WTC11 (cell line): ENCODE measurements at places on chromosomes 11 and 22. TPM values are rescaled to one million over a fixed set of nuclear protein-coding genes. Genes with fewer than 3 reads are reported as not detected.

Gene OR52I2
- not detected in 3 replicates for total RNA-seq

DNA sequence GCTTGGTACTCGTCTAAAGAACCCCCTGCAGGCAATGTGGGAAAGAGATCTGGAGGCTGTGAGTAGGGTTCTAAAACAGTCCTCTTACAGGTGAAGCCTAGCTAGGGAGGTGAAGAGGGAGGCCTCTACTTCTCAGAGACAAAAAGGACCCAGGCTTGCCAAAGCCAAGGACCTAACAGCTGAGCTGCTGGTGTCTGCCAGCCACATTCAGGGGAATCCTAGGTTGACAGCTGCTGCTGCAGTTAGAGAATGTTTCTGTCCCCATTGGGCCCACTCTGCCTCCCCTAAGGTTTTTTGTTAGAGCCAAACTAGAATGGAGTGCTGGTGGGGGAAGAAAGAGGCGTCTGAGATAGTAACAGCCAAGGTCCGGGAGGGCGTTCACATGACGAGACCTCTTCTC, 26.6 kb upstream of the TLCD5 start:
- peaks cover 11% of the 10 kb centered on the region for H3K4me1 ChIP-seq
- no peaks in the 10 kb centered on the region for H3K36me3 ChIP-seq
- H3K27me3 ChIP-seq = peaks cover 14% of the 10 kb centered on the region
- H3K27ac ChIP-seq = no peak overlapping the region
- no peak overlapping the region for H3K4me3 ChIP-seq

DNA sequence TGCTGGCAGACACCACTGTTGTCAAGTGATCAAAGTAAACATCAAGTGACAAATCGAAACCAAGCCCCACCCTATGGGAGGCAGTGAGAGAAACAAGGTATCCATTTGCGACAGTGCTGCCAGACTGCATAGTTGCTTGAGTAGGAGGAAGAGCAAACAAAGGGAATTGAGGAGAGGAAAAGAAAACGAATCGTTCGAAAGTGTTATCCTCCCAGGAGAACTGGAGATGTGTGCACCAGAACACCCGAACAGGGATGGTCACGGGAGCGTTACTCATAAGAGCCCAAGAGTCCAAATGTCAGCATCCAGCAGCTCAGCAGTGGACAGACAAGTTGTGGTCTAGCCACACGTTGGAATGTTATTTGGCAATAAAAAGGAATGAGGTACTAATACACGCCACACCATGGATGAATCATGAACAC, 58.4 kb upstream of the NUP50 start:
- H3K27ac ChIP-seq = no peak overlapping the region
- DNase-seq = no peak
- no peak overlapping the region for H3K4me3 ChIP-seq
- H3K36me3 ChIP-seq = no peaks in the 10 kb centered on the region

Gene PATL1
- total RNA-seq = 27.6 to 30.5 TPM (median 29.9 TPM) in 3 replicates

GRCh38 chr22:37391702-37392101, 35.6 kb downstream of the ELFN2 start:
- H3K27ac ChIP-seq = no peak overlapping the region
- H3K36me3 ChIP-seq = no peaks in the 10 kb centered on the region
- no peaks in the 10 kb centered on the region for H3K27me3 ChIP-seq
- no peak overlapping the region for H3K4me3 ChIP-seq

DNA sequence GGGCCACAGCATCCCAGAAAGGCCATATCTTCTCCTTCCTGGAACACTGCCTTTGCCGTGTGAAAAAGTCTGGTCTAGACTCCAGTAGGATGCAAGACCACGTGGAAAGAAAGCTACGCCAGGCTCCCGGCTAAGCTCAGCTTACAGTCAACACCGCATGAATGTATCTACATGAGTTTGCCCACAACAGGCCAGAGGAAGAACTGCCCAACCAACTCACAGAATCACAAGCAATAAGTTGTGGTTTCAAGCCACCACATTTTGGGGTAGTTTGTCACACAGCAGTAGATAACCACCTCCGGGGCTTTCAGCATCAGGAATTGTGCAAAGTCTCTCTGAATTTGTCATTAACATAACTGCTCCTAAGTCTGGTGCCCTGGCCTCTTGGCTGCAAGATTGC, 27.3 kb downstream of the HSPA8 start:
- no peak for DNase-seq
- no peaks in the 10 kb centered on the region; the same call in 1 of the 2 replicates for H3K27me3 ChIP-seq
- H3K4me3 ChIP-seq = no peak overlapping the region
- no peaks in the 10 kb centered on the region for H3K36me3 ChIP-seq
- H3K4me1 ChIP-seq = peaks cover 13% of the 10 kb centered on the region

DNA sequence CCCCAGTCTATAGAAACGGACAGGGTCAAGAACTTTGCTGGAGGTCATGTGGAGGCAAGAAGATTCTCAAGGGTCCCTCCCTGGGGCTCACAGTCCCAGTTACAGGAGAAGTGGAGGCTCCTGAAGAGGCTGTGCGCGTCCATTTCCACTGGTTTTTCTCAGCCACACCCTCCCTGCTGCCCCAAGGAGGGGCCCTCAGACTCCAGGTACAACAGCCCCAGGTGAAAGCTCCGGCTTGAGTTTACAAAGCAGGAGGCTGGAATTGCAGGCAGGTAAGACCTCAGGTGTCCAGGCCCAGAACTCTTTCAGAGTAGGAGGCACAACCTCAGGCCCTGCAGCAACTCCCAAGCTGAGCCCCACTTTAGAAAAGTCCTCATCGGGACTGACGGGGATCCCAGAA, 3.1 kb downstream of the SHANK2 start:
- DNase-seq = no peak
- H3K36me3 ChIP-seq = no peaks in the 10 kb centered on the region
- no peaks in the 10 kb centered on the region for H3K27me3 ChIP-seq

GRCh38 chr11:70151671-70152070, 51.4 kb upstream of the FADD start:
- H3K27me3 ChIP-seq = no peaks in the 10 kb centered on the region
- H3K27ac ChIP-seq = no peak overlapping the region
- H3K4me3 ChIP-seq = no peak overlapping the region
- 0 out of 2 replicates have a peak, but pooled peaks cover 3% of the 10 kb centered on the region for H3K4me1 ChIP-seq

DNA sequence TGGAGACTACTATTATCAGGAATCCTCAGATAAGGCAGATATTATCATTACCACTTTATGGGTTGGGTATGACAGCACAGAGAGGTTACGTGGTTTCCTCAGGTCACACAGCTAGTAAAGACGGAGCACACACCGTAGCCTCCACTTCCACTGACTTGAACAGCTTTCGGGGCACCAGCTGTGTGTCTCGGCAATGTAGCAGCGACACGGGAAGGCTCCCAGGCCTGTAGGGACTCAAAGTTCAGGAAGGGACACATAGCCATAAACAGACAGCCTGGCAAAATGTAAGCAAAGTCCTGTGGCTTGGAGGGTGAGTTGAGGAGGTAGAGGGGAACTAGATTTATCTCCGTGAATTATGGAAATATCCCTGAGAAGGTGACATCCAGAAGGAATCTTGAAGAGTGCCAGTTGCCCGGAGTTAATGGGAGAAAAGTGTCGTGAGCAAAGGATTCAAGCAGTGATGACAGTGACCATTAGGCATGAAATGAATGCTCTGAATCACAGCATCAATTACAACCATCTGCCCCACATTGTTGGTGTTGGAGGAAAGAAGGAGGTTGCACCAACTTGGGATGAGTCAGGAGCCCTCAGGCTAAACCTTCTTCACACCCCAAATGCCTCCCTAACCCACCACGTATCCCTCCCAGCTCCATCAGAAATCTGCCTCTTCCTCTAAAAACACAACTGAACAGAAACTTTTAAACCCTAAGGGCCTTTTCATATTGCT, 106.7 kb upstream of the ASPHD2 start:
- DNase-seq = no peak
- no peaks in the 10 kb centered on the region for H3K27me3 ChIP-seq
- no peak overlapping the region for H3K27ac ChIP-seq
- H3K4me3 ChIP-seq = no peak overlapping the region
- no peaks in the 10 kb centered on the region for H3K36me3 ChIP-seq

- H3K4me3 ChIP-seq = no peak overlapping the region
- no peaks in the 10 kb centered on the region for H3K4me1 ChIP-seq
- no peak overlapping the region for H3K27ac ChIP-seq
- H3K27me3 ChIP-seq = no peaks in the 10 kb centered on the region
Observed at GRCh38 chr11:86755146-86755545, 45.2 kb upstream of the PRSS23 start.

- no peaks in the 10 kb centered on the region for H3K36me3 ChIP-seq
- peaks cover under 1% of the 10 kb centered on the region for H3K27me3 ChIP-seq
- no peak overlapping the region for H3K27ac ChIP-seq
- no peak overlapping the region for H3K4me3 ChIP-seq
- peaks cover 18% of the 10 kb centered on the region for H3K4me1 ChIP-seq
Observed at GRCh38 chr11:12503886-12504285, 126.5 kb downstream of the PARVA start.

GRCh38 chr11:108817976-108818375, 153.1 kb downstream of the DDX10 start:
- no peaks in the 10 kb centered on the region for H3K27me3 ChIP-seq
- H3K27ac ChIP-seq = no peak overlapping the region
- no peaks in the 10 kb centered on the region for H3K36me3 ChIP-seq
- H3K4me3 ChIP-seq = no peak overlapping the region
- DNase-seq = no peak

DNA sequence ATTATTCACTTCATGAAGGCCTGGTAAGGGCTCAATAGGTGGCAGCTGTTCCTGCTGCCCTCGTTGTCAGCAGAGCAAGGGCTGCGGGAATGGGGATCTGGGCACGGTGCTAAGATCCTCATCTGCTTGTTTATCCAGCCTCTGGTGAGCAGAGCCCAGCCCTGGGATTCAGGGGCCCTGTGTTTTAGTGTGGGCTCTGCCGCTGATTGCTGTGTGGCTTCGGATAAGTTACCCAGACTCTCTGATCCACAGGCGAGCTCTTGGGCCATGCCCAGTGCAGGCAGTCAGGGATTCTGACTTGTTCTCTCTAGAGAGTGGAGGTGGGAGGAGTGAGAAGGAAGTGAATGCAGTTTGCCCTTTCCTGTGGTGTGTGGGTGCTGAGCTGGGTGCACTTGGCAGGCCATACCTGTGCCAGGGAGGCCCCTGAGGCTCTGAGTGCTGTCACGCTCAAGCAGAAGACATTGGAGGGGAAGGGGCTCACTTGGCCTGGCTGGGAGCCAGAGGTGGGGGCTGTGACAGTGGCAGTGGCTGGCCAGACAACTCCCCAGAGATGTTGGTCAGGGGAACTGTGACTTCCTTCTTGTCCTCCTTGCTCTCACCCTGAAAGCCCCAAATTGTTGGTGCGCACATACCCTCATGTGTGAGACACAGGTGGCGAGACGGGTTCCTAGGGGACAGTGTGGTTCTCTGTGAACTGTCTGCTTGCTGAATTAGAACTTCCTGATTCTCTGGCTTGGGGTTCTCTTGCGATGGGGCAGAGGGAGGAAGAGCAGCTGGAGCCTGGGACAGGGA, 43.7 kb downstream of the CD82 start:
- no peak overlapping the region for H3K27ac ChIP-seq
- H3K4me3 ChIP-seq = no peak overlapping the region
- peaks cover 5% of the 10 kb centered on the region for H3K4me1 ChIP-seq
- no peaks in the 10 kb centered on the region for H3K27me3 ChIP-seq
- H3K36me3 ChIP-seq = no peaks in the 10 kb centered on the region

- no peak overlapping the region for H3K27ac ChIP-seq
- no peaks in the 10 kb centered on the region for H3K4me1 ChIP-seq
- H3K4me3 ChIP-seq = no peak overlapping the region
- DNase-seq = no peak
- H3K36me3 ChIP-seq = no peaks in the 10 kb centered on the region
- H3K27me3 ChIP-seq = no peaks in the 10 kb centered on the region; the same call in 1 of the 2 replicates
Observed at GRCh38 chr11:93591247-93591898, 48.2 kb upstream of the SMCO4 start.

- no peak overlapping the region for H3K4me3 ChIP-seq
- H3K27me3 ChIP-seq = no peaks in the 10 kb centered on the region
- peaks cover 4% of the 10 kb centered on the region for H3K4me1 ChIP-seq
- no peak for DNase-seq
- H3K36me3 ChIP-seq = no peaks in the 10 kb centered on the region
- no peak overlapping the region for H3K27ac ChIP-seq
Observed at GRCh38 chr11:32032478-32032877, 58.4 kb upstream of the RCN1 start.

DNA sequence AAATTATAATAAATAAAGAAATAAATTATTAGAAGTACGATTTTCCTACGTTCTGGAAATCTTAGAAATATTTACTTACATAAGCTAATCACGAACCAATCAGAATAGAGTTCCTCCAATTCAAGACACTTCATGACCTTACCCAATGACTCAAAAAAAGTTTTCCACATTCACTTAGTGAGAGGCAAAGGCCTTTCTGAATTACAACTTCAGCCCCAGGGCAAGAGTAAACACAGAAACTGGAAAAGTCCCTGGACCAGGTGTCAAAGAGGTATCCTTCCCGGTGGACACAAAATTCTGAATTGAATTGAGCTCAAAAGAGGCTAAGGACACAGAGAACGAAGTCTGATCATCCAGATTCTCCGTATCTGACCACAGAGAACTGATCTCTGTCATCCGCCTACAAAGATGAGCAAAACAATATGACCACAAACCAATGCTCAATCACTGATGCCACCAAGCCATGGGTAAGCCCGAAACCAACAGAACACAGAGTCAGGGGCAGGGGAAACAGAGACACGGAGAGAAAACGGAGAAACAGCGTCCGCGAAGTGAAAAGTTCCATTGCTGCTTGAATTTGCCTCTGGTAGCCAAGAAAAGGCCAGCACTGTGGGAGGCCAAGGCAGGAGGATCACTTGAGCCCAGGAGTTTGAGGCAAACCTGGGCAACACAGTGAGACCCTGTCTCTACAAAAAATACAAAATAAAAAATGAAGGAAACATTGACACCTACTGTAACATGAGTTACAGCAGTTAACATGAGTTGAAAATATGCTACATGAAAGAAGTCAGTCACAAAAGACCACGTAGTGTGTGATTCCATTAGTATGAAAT, 6.8 kb downstream of the BID start:
- H3K4me3 ChIP-seq = no peak overlapping the region
- DNase-seq = no peak
- no peaks in the 10 kb centered on the region for H3K36me3 ChIP-seq
- peak overlapping the region; percentile 8; the same call in 1 of the 2 replicates for H3K27ac ChIP-seq
- no peaks in the 10 kb centered on the region; the same call in 1 of the 2 replicates for H3K27me3 ChIP-seq
- H3K4me1 ChIP-seq = peaks cover 6% of the 10 kb centered on the region

Gene ELMOD1
- 0.98 to 2.3 TPM (median 1.4 TPM) in 3 replicates for total RNA-seq

DNA sequence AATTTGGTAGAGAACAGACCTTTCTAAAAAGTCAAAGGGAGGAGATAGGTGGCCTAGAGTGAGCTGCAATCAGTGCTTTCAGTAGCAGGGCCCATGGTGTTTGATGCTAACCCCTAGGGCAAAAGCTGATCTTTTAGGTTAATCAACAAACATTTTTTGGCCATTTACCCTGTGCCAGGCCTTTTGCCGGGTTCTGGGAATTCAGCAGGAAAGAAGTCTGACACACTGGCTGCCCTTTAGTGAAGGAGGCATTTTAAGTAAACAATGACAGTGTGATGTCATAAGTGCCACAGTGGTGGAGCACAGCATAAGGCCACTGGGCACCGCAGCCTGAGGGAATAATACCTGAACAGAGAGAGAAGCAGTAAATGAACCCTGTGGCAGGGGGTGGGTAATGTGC, 29.0 kb downstream of the C22orf31 start:
- no peak for DNase-seq
- no peaks in the 10 kb centered on the region for H3K36me3 ChIP-seq
- no peak overlapping the region for H3K27ac ChIP-seq
- no peak overlapping the region for H3K4me3 ChIP-seq
- H3K27me3 ChIP-seq = no peaks in the 10 kb centered on the region
